ENCODE measurements at places on chromosomes 16 and 17. TPM values are rescaled to one million over a fixed set of nuclear protein-coding genes. Genes with fewer than 3 reads are reported as not detected.

The COPZ2 gene
- total RNA-seq: 23.1 TPM

The ZNF18 gene
- total RNA-seq: 5.3 TPM

The PYDC1 gene
- not detected for total RNA-seq

The TP53TG3F gene
- total RNA-seq: not detected

The GSDMA gene
- not detected for total RNA-seq

The CD300C gene
- total RNA-seq: 0.50 TPM

The CNGB1 gene
- not detected for total RNA-seq

The TPSB2 gene
- 1.6 TPM for total RNA-seq

The KRT36 gene
- not detected for total RNA-seq

The AGRP gene
- not detected for total RNA-seq

The SEPTIN12 gene
- total RNA-seq: not detected

The SSTR5 gene
- total RNA-seq: not detected

The CARHSP1 gene
- 62.5 TPM for total RNA-seq

The TNRC6A gene
- total RNA-seq: 33.7 TPM

- peak; percentile 97 for DNase-seq
Observed at GRCh38 chr17:75557075-75557851, 30.3 kb upstream of the MYO15B start.

- no peak for DNase-seq
Observed at GRCh38 chr17:27804113-27804512, 3.8 kb upstream of the NOS2 start.

- no peak for DNase-seq
Observed at GRCh38 chr16:89693931-89694783, 7.3 kb downstream of the SPATA2L start.

- no peak for DNase-seq
Observed at GRCh38 chr17:30199600-30199999, 35.9 kb downstream of the SLC6A4 start.

- no peak for DNase-seq
Observed at GRCh38 chr17:559551-560431, 154.8 kb downstream of the VPS53 start.

DNA sequence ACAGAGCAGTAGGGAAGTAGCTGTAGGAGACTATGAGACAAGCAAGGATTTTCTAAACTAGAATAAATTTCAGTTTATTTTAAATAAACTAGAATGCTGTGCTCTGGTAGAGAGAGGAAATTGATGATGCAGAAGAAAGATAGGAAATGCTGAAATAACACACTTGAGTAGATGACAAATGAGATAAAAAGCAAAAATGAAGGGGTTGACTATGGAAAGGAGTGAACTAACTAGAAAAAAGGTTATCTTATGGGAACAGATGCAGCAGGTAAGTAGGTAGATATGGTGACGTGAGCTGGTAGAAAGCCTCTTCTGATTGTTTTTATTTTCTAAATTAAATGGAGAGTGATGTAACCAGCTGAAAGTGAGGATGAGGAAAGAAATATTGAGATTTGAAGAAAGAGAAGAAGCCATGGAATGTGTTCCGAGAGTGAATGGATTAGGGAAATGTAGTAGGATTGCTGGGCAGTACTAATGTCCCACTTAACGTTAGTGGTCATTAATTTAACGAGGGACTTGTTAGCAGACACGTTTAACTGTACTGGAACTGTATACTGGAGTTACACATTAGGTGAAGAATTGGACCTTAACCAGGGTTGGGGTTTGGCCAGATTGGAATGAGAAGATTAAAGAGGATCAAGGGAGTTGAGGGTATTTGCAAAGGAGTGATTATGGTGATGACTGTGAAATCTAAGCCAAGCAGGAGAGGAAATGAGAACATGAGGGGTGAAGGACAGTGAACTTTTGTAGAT is 196.5 kb downstream of the TANC2 start:
- DNase-seq: no peak

DNA sequence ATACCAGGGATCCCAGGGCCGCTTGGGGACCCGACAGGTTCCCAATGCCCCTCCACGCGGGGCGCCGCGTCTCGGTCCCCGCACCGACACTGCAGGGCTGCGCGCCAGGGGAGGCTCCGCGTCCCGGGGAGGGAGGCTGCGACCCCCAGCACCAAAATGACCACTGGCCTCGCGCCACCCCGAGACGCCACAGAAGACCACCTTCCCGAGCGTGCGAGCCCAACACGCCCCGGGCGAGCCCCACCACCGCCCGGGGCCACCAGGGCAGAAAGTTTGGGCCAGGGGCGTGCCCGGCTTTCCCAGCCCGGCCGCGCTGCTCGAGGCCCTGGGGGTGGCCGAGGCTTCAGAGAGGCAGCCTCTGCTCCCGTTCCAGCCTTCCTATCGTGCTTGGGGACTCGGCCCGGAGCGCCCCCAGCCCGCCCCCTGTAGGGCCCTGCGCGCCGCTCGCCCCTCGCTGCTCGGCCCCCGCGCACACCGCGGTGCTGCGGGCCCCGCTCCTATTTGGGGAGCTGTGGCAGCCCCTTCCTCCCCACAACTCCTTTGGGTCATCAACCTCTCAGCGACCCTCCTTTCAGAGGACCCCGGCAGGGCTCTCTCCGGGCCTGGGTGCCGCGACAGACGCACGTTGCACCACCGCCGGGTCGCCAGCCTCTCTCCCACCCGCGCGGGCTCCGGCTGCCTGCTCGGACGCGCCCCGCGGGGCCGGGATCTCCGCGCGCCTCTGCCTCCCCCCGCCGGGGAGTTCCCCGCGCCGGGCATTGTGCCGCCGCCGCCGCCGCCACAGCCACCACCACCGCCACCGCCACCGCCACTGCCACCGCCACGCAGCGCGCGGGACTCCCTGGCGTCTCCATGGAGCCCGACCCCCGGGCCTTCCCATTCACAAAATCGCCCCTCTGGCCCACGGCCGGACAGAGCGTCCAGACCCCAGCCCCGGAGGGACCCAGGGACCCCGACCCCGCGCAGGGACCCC is 892 bp downstream of the RBFOX3 start:
- no peak for DNase-seq

- no peak for DNase-seq
Observed at GRCh38 chr16:48126801-48127644, 28.8 kb downstream of the ABCC12 start.

DNA sequence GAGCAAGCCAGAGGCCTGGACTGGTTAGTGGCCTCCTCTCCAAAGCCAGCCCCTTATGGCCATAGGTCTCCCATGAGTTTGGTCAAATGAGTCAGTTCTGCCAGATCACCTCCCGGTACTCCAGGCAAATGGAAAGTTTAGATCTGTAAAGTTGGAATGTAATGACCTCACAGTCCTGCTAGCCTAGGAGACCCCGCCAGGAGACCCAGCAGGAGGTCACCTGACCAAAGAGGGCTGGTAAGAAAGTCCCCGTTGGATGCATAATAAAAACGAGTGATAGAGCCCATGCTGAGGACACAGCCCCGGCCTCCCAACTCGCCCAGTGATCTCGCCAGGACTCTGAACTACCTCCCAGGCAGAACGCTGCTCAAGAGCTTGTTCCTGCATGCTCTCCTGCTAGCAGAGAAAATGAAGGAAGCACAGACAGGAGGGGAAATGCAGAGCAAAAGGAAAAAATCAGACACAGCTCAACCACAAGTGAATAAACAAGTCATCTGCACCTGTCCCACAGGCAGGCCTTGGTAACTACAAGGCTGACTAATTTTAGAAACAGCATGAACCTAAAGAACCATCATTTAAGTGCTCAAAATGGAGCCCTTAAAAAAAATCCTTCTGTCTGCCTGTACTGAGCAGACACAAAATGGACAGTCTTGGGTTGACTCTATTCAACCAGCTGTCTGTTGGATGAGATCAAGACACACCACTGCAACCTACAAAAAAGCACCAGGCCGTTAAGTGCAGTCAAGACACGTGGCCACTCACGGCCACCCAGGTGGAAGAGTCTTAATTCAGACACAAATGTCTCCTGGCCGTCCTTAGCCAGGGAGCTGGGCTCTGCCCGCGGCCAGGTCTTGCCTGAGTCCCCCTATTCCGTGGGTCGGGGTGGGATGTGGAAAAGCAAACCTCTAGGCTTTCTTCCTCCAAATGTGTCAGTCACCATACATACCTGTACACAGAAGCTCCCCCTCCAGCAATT is 9.2 kb downstream of the CDIP1 start:
- DNase-seq: no peak

DNA sequence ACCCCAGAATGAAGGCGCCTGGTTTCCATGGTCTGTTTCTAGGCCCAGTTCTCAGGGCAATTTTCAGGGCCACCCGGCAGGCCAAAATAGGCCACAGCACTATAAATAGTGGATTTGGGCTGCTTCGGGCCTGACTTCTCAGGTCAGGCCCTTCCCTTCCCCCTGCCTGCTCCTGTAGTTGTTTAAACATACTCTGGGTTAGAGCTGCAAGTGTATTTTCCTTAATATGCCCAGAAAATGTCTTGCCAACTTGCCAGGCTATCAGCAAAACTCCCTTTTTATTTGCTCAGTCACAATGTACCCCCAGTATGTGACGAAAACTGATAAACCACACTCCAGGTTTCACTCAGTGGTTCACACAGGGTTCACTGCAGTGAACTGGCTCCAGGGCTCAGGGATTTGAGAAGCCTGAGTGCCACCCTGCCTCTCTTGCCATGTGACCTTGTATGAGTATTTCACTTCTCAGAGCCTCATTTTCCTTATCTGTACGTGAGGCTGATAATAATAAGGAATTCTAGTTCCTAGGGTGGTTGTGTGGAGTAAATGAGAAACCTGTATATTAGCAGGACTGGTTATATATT is 76.5 kb downstream of the GPRC5B start:
- DNase-seq: no peak

DNA sequence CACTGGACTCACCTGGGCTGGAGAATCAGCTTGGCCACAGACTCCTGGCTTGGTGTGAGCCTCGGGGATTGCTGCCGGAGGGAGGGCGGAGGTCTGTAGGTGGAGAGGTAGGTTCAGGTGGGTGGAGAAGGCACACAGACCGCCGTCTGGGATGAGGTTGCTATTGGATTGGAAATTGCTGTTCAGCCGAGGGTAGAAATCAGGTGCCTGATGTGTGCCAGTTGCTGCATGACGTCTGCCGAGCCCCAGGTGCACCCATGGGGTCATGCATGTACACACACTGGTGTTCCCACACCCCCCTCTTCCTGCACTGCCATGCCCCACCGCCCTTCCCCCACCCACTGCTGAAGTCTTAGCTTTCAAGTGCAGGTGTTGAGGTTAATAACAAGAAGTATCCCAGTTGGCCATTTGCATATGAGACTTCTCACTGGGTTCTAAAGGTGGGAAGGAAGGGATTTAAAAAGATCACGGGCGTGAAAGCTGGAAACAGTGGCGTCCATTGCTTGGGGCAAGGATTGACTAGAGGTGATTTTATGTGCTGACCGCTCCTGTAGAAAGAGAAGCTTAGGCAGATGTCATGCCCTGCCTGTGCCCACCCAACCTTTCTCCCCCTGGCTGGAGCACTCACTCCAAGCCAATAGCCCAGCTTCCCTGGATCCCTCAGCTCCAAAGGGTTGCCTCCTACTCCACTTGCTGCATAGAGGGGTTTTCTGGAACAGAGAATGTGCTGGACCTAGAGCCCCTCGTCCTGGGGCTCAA is 193.6 kb downstream of the CCDC182 start:
- DNase-seq: no peak

DNA sequence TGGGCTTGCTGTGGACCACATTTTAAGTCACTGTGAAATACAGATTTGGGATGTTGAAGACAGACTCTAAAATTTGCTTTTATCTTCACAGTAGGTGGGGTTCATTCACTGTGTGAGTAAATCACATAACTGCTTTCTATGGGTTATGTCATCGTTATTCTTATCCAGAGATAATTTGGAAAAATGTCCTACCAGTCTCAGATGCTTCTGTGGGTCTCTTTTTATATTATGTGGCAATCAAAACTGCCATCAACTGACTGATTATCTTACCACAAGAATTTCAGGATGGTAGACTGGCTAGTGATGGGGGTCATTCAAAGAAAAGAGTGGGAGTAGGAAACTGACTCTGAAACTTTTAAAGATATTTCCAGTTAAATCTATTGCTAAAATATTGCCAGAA is 3.1 kb downstream of the HSBP1 start:
- DNase-seq: no peak

GRCh38 chr17:72362376-72363088 is 241.7 kb downstream of the SOX9 start:
- no peak for DNase-seq

- DNase-seq: peak; percentile 81
Observed at GRCh38 chr16:81006211-81006812, 373 bp downstream of the CMC2 start.

DNA sequence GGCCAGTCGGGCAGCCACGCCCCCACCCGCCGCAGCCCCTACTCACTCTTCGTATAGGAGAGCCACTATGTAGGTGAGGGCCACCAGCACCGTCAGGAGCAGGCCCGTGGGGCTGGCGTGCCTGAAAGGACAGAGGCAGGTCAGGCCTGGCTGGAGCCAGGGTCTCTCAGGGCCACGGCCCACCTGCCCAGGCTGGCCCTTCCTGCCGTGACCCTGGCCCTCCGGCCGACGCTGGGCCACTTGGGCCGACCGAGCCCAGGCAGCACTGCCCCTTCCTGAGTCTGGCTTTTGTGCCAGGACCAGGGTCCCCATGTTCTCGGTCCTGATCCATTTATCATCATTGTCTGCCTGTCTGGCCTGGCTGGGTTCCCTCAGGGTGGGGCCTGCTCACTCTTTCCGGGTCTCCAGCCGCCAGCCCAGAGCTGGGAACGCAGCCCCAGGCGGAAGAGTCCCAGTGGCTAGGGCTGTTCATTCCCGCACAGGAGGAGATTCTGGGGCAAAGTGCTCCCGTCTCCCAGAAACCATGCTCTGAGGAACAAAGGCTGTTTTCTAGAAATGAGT is 10.1 kb upstream of the RASD1 start:
- no peak for DNase-seq

DNA sequence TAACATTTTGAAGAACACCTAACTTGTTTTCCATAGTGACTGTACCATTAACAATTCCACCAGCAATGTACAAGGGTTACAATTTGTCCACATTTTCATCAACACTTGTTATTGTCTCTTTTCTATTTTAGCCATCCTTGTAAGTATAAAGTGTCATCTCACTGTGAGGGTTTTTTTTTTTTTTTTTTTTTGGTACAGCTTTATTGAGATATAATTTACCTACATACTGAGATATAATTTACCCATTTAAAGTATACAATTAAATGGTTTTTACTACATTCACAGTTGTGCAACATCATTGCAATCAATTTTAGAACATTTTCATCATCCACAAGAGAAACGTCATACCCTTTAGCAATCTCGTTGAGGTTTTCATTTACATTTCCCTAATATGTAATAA is 17.9 kb upstream of the TMIGD1 start:
- DNase-seq: no peak

DNA sequence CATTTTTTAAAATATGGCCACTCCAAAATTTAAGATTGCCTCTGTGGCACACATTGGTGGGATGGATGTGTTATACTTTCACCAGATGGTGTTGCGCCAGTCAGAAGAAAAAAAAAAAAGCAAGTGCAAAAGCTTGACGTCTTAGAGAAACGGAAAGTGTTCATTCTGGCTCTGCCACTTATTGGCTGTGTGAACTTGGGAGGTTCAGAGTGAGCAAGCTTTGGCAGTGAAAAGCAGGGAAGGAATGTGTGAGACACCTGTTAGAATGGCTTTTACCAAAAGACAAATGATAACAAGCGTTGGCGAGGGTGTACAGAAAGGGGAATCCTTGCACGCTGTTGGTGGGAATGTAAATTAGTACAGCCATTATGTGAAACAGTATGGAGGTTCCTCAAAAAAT is 298.0 kb downstream of the TMEM114 start:
- no peak for DNase-seq
